ENCODE measurements at places on chromosomes 13 and 19. TPM values are rescaled to one million over a fixed set of nuclear protein-coding genes. Genes with fewer than 3 reads are reported as not detected.

The UBE2L5 gene
- total RNA-seq, result not detected

DNA sequence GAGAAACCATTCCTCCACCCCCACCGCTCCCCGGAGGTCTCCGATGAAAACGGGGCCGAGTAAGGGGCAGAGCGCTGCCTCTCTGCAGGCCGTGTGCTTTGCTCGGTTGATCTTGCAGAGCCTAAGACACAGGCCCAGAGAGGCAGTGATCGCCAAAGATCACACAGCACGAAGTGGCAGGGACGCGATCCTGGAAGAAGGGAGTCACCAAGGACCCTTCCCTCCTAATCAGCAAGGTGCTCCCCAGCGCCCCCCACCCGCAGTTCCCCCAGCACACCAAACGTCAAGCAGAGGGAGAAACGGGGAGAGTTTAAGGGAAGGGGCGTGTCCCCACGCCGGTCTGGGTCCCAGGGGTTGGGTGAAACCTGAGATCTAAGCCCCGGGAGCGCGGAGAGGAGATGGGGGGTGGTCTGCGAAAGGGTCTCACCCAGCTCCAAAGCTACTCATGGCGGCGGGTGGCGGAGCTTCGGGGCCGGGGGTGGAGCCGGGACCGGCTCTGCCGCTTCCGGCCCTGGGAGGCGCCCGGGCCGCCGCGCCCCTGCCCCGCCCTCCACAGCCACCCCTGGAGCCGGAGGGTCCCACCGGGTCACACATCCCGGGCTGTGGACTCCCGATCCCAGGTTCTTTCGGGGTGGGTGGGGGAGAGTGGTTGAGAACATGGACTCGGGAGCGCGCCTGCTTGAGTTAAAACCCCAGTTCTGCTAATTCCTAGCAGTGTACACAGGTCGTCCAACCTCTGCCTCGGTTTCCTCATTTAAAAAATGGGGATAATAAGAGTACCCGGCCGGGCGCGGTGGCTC, at the start of gene EML2:
Gene EML2 (minus strand): TSS at position 468 of the 800 bp plus-strand sequence. CDS start 21 bp downstream, at position 447.
- peak; percentile 32 for DNase-seq

DNA sequence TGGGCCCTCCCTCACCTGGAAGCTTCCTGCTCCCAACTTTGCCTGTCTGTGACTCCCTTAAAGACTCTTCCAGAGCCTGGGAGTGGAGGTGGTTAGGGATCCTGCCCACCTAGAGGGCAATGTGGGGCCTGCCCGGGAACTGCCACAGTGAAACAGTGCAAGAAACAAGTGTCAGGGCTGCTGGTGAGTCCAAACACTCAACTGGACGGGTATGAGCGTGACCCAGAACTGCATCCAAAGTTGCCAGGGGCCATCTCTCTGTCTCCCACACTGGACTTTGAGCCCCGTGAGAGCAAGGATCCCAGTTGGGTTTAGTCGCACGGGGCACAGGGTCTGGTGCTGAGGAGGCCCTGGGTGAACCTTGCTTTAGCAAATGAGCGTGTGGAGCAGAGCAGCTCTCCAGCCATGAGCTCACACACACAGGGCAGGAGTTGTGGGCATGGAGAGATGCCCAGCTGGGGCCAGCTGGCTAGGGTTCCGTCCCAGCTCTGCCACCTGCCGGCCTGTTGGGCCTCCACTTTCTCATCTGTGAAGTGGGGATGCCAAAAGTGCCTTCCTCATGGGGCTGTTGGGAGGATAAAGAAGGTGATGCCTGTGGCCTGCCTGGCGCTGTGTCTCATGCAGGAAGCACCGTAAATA, 2.8 kb upstream of the NUMBL start:
- DNase-seq, result no peak

DNA sequence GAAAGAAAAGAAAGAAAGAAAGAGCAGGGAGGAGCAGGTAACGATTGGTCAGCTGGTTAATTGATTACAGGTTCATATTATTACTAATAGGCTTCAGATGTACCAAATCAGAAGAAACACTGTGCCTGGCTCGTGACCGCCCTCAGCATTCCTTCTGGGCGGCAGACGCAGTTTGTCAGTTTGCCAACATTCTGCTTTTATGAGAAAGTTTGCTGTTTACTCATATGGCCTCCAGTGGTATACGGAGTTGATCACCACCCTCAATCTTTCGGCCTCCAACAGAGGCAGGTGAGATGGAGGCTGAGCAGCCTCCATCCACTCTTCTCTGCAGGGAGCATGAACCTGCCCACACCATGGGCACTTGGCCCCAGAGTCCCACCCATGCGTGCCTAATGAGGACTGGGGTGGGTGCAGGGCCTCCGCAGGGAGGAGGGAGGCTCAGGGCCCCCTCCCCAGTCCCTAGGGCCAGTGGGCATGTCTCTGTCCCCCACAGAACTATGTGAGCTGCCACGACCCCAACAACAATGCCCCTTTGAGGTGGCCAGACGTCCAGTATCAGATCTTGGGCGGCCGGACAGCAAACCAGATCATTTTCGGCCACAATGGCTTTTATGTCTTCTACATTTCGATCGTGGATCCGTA, 8.8 kb downstream of the PRR22 start:
- no peak for DNase-seq

The FFAR3 gene
- total RNA-seq, result not detected

The SIGLEC8 gene
- not detected for total RNA-seq

Data from dermis microvascular lymphatic vessel endothelial cell (primary cell).